ENCODE measurements at places on chromosomes 2 and 18.

DNA sequence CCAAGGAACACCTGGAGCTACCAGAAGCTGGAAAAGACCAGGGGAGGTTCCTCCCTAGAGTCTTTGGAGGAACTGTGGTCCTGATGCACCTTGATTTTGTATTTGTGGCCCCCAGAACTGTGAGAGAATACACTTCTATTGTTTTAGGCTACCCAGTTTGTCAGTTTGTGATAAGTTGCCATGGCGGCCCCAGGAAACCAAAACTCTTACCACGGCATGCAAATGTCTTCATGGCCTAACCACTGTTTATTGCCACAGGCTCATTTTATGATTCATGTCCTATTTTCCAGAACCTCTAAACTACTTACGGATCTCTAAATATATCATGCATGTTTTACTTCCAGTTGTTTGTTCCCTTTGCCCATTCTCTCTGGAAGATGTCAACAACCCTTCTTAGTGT lies 1250.7 kb upstream of the FAM98A start:
- no peak for DNase-seq

DNA sequence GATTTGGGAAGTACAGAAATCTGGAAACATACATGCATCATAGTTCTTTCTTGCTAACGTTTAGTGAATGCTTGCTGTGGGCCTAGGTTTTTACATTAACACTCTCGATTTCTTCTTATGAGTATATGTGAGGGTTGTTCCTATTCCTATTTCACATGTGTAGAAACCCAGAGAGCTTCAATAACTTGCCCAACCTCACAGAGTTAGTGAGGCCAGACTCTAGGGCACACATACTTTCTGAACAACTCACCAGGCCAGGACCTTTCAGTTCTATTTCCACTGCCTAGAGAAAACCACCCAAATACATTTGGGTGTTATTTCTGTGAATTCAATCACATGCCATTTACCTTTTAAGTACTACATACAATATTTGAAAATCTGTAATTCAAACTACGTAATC lies 8.2 kb upstream of the KCTD1 start:
- no peak for DNase-seq

DNA sequence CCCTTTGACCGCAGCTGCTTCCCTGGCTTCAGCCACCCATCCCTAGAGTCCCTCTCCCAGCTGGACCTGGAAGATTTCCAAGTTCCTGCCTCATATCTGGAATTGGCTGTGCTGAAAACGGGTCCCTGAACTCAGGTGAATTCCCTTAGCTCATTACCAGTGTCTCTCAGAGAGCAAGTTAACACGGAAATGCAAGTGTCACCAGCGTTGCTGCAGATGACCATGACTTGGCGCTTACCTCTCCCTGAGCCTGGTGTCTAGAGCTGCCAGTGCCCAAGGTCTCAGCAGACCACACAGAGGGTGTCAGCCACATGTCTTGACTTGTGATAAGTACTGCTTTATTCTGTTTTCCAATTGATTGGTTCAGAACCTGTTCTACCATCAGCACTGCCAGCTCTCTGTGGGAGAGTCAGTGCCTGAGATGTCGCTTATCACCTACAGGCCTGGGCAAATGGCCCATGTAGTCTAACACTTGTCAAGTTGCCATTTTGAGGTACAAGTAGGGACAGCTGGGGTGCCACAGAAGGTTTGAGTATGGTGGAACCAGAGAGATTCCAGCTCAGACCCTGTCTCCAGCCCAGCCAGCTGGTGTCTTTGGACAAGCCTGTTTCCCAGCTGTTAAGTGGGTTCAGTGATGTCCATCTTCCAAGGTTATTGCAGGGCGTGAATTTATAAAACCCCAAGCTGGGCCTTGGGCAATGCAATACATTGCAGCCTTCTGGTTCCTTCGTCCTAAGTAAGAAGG lies 48.7 kb downstream of the LYPD1 start:
- no peak for DNase-seq

GRCh38 chr2:42182654-42183308 lies 13.6 kb downstream of the EML4 start:
- DNase-seq, result no peak

- DNase-seq, result no peak
Observed at GRCh38 chr2:27152796-27153464, 4.1 kb downstream of the TCF23 start.

GRCh38 chr2:241017228-241017940 lies 19.0 kb downstream of the SNED1 start:
- no peak for DNase-seq
